Spinal cord (tissue), 10 donors: ENCODE measurements at places on chromosomes 5 and 9. TPM values are rescaled to one million over a fixed set of nuclear protein-coding genes. Genes with fewer than 3 reads are reported as not detected.

GRCh38 chr5:96584712-96585111 lies 77.5 kb upstream of the CAST start:
- H3K4me1 ChIP-seq: peaks cover 3% of the 10 kb centered on the region
- DNase-seq: no peak
- no peaks in the 10 kb centered on the region for H3K27me3 ChIP-seq
- H3K36me3 ChIP-seq: no peaks in the 10 kb centered on the region
- no peak overlapping the region for H3K4me3 ChIP-seq

DNA sequence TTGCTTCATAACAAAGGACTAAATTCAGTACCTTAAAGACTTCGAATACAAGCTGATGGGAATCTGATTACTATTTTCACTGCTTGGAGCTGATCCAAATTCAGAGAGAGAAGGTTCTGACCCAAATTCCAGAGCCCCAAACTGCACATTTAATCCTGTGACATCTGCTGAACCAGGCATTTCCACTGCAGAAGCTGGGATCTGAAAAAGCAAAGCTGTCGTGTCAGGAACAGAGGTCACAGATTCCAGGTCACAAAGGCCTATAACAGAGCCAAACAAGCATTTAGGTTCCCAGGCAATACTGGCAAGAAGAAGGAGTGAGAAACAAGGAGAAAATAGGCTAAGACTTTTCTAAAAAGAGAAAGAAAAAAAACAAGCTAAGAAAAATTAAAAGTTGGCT lies 105.3 kb downstream of the UBAP2 start:
- peaks cover 39% of the 10 kb centered on the region for H3K36me3 ChIP-seq
- no peak overlapping the region for H3K4me3 ChIP-seq
- no peaks in the 10 kb centered on the region for H3K4me1 ChIP-seq
- no peak overlapping the region for H3K27ac ChIP-seq

DNA sequence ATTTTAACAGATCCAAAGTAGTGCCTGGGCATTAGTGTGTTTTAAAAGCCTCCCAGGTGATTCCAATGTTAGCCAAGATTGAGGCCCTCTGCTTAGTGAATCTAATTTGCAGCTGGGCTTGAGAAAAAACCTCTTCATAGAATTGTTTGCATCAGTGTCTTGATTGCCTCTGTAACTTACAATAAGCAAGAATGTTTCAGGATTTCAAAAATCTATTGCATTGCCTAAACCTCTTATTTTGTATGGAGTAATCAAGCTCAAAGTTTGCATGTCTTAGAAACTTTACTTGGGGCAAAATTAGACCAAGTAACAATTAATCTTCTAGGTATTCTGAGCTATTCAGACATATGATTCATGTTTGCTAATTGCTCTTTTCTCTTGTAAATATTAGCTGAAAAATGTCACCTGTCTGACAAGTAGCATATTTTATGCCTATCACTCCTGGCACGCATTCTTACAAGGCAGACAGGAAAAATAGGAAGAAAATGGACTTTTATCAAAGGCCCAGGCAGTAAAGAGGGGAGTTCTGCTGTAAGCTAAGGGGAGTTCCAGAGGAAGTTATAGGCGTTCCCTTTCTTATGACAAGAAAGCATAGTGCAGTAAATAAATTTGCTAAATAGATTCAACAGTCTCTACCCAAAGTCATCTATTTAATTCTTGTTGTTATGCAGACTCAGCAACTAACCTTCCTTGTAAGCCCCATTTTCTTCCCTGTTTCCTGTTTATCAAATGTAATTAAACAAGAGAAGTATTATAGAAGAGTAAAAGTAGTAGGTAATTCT lies 21.0 kb downstream of the PDCD1LG2 start:
- H3K36me3 ChIP-seq: no peaks in the 10 kb centered on the region
- no peak overlapping the region for H3K4me3 ChIP-seq
- H3K4me1 ChIP-seq: no peaks in the 10 kb centered on the region
- DNase-seq: no peak

CER1 gene
- 0.79 TPM for total RNA-seq

GRCh38 chr9:115364991-115365390 lies 247.0 kb upstream of the TNC start:
- no peak for DNase-seq
- no peak overlapping the region for H3K4me3 ChIP-seq
- H3K27me3 ChIP-seq: no peaks in the 10 kb centered on the region
- peaks cover 3% of the 10 kb centered on the region for H3K4me1 ChIP-seq

UGT3A1 gene
- under 0.01 TPM for total RNA-seq

PPP3R2 gene
- total RNA-seq: 0.59 TPM

SMAD5 gene
- total RNA-seq: 74.6 TPM

GRCh38 chr9:71941998-71942567 lies 30.6 kb downstream of the C9orf85 start:
- H3K4me1 ChIP-seq: no peaks in the 10 kb centered on the region
- H3K27me3 ChIP-seq: no peaks in the 10 kb centered on the region
- H3K36me3 ChIP-seq: no peaks in the 10 kb centered on the region
- no peak for DNase-seq

- H3K36me3 ChIP-seq: no peaks in the 10 kb centered on the region
- no peak overlapping the region for H3K4me3 ChIP-seq
- no peak overlapping the region for H3K27ac ChIP-seq
- no peak for DNase-seq
Observed at GRCh38 chr9:37700900-37701299, 50.1 kb downstream of the FRMPD1 start.

- no peaks in the 10 kb centered on the region for H3K36me3 ChIP-seq
- peaks cover 3% of the 10 kb centered on the region for H3K4me1 ChIP-seq
- DNase-seq: no peak
- H3K27ac ChIP-seq: no peak overlapping the region
Observed at GRCh38 chr5:3282841-3283240, 312.8 kb upstream of the IRX1 start.

DNA sequence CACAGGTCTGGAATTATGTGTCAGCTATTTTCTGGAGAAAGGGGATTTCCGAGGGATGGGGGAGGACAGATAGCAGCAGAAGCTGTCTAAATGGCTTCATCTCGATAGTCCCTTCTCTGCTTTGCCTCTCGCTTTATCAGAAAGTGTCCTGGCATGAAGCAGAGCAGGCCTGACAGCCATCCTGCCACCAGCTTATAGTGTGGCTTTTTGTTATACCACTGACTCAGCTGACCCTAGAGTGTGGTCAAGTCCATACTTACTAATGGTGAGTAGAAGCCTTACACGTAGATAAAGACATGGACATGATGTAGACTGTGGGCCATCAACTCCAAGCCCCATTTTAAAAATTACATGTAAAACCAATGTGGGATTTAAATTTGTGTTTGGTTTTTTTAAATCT lies 50.0 kb downstream of the RCL1 start:
- no peaks in the 10 kb centered on the region for H3K27me3 ChIP-seq
- H3K36me3 ChIP-seq: peaks cover 7% of the 10 kb centered on the region
- H3K4me3 ChIP-seq: no peak overlapping the region
- H3K27ac ChIP-seq: no peak overlapping the region

RAI14 gene
- total RNA-seq: 36.0 TPM

GRCh38 chr5:132327252-132327955 lies 33.2 kb downstream of the SLC22A4 start:
- no peak for DNase-seq
- H3K27me3 ChIP-seq: no peaks in the 10 kb centered on the region
- no peak overlapping the region for H3K27ac ChIP-seq
- peaks cover 6% of the 10 kb centered on the region for H3K4me1 ChIP-seq
- H3K4me3 ChIP-seq: no peak overlapping the region

DND1 gene
- 0.40 TPM for total RNA-seq

- H3K27ac ChIP-seq: peak overlapping the region; percentile 92
- peak; percentile 91 for DNase-seq
- H3K4me3 ChIP-seq: peak overlapping the region; percentile 58
- H3K4me1 ChIP-seq: peaks cover 38% of the 10 kb centered on the region
- H3K27me3 ChIP-seq: peaks cover 25% of the 10 kb centered on the region
Observed at GRCh38 chr9:70420441-70421271, 6.2 kb upstream of the KLF9 start.

GRCh38 chr5:171484460-171484899 lies 65.0 kb downstream of the FGF18 start:
- H3K4me1 ChIP-seq: peaks cover 15% of the 10 kb centered on the region
- H3K4me3 ChIP-seq: no peak overlapping the region
- DNase-seq: no peak
- H3K27me3 ChIP-seq: no peaks in the 10 kb centered on the region
- no peak overlapping the region for H3K27ac ChIP-seq
- no peaks in the 10 kb centered on the region for H3K36me3 ChIP-seq

DNA sequence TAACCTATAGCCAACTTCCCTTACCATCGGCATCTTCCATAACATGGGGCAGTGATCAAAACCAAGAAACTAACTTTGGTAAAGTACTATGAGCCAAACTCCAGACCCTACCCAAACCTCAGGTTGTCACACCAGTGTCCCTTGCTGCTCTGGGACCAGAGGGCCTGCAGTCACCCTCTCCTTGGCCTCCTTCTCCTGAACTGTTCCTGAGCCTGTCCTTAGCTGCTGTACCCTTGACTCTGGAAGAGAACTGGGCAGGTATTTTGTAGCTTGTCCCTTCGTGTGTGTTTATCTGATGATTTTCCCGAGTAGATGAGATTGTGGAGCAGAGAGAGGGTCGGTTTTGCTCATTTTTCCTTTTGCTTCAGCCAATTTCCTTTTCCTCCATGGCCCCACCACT lies 240.4 kb downstream of the SYK start:
- no peaks in the 10 kb centered on the region for H3K36me3 ChIP-seq
- H3K27me3 ChIP-seq: no peaks in the 10 kb centered on the region
- H3K4me3 ChIP-seq: no peak overlapping the region
- no peak overlapping the region for H3K27ac ChIP-seq

CENPK gene
- 13.8 TPM for total RNA-seq

DNA sequence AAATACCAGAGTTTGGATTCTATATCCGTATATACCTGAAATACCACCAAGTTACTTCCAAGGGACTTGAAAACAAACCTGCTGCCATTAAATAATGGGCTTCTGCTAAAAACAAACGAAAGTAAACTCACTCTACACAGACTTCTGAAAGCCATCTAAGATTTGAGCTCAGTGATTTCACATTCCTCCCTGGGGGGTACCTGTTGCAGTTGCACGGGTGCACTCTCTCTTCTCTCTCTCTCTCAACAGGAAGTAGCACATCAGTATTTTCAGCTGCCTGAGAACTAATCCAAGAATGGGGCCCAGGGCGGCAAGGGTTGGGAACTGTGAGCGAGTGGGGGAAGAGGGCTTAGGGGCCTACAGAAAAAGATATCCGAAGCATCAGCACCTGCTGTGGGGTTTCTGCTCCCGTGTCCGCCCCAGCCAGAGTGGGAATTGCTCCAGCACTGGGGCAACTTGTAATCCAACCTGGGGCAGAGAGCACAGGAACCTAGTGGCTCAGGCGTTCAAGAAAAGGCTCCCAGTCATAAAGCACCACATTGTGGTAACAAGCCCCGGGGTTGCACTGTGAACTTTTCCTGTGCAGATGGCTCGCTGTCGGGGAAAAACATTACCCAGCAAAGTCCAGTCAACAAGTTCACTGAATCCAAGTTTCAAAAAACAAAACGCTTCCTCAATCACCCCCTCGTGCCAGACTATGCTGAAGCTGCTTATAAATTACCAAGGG lies 99.8 kb downstream of the EFNA5 start:
- peaks cover 8% of the 10 kb centered on the region for H3K4me1 ChIP-seq
- no peaks in the 10 kb centered on the region for H3K36me3 ChIP-seq
- no peak for DNase-seq
